Stromal cell of bone marrow (primary cell): ENCODE measurements at places on chromosomes 6 and 20.

- DNase-seq: no peak
Observed at GRCh38 chr20:25013478-25014380, 21.2 kb upstream of the APMAP start.

DNA sequence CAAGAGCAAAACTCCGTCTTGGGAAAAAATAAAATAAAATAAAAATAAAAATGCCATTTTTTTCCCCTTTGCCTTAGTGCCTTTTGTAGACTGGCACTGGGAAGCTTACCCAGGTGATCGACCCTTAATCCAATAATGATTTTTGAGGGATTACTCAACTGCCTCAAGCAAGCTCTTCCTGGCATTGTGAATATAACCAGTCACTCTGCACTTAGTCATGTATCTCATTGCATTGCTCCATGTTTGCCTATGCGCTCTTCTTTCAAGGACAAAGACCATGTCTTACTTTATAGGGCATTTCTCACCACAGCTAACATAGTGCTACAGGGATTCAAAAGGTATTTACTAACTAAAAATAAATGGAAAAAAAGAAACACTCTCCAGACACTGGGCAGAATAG lies 13.0 kb downstream of the GFOD1 start:
- no peak for DNase-seq

DNA sequence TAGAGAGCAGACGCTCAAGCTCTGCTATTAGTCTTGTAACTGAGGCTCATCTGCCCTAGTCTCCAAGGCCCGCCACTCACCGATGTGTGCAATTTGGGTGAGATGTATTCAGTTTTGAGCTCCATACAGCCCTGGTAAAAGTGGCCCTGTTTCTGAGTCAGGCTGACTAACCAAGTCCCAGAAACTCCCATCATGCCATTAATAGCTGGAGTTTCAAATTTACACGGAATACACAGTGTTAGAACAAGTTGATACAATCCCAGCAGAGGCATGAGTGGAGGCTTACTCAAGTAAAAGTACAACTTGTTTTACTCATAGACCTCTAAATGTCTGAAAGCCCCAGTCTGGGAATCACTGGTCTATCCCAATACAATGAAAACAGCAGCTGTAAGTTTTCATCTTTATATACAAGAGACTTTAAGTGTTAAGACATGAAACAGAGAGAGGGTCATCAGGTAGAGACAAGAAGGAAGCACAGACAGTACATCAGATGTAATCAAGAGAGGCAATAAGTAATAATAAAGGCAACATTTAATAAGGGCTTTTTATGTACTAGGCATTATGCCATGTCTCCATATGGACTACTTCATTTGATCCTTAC lies 42.4 kb downstream of the RTN4IP1 start:
- peak; percentile 60 for DNase-seq

DNA sequence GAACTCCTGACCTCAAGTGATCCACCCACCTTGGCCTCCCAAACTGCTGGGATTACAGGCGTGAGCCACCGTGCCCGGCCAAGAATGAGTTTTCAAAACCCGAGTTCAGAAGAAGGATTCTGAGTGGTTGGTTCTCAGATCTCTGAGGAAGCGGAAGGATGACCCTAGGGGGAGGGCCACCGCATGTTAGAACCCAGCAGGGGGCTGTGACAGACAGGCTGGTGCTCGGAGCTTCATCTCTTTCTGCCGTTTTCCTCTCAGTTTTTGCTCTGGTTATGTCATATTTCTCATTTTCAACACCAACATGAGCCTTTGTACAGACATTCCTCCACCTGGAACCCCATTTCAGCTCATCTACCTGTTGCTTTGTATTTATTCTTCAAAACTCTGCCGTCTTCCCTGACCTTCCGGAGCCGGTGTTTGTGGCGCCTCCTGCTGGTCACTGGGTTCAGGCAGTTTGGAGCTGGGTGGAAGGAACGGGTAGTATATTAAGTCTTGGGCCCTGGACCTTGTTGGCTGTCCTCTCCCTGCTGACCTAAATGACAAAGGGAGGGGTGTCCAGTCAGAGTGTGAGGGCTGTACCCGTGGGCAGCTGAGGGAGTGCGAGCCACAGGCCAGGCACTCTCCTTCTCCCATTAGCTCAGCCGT lies at the start of gene DEFB123:
Gene DEFB123, plus strand, starts transcription at position 621 of the 648 bp plus-strand sequence. CDS start 67 bp downstream, outside the sequence.
- DNase-seq: no peak

DNA sequence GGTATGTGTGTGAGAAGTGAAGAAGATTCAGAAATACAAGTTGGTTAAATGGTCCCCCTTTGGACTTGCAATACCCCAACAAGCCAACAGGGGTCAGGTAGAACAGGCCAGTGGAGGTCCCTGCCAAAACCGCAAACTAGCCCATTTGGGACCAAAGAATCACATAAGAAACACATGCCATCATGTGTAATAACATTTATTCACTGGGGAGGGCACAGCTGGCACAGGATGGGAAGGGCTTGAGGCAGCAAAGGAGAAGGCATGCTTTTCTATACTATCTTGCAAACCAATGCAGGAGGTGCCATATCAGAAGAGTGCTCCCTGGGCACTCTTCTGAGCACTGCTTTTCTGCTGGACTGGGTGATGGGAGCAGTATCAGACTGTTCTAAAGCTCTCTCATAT lies 116.1 kb upstream of the TRAF3IP2 start:
- DNase-seq: peak; percentile 51

GRCh38 chr6:137549106-137549505 lies 54.9 kb upstream of the OLIG3 start:
- no peak for DNase-seq

GRCh38 chr6:143163621-143164020 lies 102.9 kb downstream of the AIG1 start:
- DNase-seq: no peak

- DNase-seq: no peak
Observed at GRCh38 chr6:37435816-37436215, 2.8 kb downstream of the CMTR1 start.

DNA sequence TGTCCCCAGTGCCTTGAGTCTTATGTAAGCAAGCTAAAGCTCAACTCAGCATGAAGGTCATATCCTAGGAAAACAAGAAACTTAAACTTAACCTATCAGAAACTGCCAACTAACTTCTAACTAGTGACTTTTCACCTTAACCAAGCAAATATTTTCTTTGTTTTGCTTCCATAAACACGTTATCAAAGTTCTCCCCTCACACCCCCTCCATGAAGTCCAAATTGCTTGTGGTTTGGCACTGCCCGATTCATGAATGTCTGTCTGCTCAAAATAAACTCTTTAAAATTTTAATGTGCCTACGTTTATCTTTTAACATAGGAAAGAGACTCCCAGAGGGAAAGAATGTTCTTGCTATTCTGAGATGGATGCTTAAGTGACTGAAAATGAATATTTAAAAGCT lies 34.9 kb downstream of the GSTA2 start:
- DNase-seq: no peak

DNA sequence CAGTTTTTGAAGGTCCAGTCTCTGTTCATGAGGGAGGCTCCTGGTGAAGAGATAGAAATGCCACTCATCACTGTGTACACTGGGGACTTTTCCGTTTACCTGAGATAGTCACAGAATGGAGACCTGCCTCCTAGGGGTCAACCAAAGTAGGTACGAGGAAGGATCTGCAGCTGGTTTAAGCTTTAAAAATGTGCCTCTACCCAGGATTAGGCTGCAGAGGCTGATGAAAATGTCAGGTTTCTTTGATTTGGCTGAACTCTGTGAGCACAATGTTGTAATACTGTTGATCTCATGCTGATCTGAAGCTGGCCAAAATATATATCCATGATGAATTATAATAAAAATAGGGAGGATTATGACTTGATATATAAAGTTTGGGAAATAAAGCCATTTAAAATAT lies 182.7 kb downstream of the ADAT2 start:
- DNase-seq: no peak

DNA sequence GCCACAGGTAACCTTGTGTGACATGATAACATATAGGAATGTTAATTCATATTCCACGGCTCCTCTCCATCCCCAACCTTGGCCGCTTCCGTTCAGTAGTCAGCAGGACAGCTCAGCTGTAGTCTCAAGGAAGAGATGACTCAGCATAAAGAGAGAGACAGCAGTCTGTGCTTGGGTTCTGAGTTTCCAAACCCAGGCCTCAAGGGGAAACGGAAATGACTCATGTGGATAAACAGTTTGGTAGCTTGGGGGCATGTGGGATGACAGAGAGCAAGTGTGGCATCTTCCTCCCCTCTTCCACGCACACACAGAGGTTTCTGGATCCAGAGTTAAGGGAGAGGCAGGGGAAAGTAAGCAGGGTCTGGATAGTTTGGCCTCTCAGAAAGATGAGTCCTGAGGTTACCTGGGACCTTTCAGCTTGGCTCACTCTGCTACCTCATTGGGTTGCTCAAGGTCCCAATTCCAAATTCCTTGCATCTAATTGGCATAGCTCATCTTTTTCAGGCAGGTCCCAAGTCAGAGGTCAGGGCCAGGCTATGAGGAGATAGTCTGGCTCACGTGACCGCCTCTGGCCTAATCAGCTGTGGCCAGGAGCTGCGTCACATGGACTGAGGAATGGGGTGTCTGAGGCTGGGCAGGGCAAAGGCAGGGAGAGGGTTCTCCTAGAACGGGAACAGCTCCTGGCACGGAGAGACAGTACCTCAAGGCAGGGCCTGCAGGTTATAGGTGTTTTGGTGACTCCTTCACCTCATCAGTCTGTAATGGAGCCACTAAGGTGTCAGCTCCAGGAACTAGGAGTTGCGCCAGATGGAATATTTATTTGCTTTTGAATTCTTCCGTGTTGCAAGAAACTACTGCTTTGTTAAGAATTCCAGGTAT lies 36.5 kb upstream of the MLN start:
- DNase-seq: peak; percentile 97

- no peak for DNase-seq
Observed at GRCh38 chr6:15349379-15349778, 103.5 kb downstream of the JARID2 start.

- DNase-seq: no peak
Observed at GRCh38 chr20:59776626-59777330, 156.7 kb downstream of the SYCP2 start.

DNA sequence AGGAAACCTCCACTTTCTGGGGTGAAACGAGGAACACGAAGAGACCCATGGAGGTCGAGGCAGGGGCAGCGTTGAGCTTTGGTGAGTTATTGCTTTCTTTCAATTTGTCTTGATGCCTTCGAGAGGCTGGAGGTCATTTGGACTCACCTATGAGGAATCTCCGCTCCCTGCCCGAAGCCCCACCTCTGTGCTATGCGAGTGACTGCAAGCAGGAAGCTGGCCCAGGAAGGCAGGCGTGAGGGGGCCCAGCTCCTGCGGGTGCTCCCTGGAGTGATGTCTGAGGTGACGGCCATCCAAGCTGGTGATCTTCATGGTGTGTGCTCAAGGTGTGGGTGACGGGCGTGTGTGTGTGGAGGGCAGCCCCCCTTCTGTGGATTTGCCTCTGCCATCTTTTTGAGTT lies 13.0 kb downstream of the PSMG4 start:
- DNase-seq: no peak

GRCh38 chr6:111428811-111429210 lies 54.2 kb downstream of the REV3L start:
- no peak for DNase-seq

- DNase-seq: no peak
Observed at GRCh38 chr6:127058027-127058426, 60.4 kb upstream of the RSPO3 start.

DNA sequence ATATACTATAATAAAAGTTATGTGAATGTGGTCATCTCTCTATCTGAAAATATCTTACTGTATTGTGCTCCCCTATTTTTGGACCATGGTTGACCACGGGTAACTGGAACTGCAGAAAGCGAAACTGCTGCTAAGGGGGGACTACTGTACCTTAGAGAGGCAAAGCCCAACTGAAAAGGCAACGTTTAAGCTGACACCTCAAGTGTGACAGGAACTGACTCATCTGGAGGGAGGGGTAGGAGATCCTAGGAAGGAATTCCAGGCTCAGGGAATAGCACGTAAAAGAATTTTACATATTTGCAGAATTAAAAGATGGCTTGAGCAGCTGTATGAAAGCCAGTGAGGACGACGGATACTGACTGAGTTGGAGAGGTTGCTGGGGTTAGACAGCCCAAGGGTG lies 34.8 kb downstream of the ELOVL2 start:
- DNase-seq: no peak

DNA sequence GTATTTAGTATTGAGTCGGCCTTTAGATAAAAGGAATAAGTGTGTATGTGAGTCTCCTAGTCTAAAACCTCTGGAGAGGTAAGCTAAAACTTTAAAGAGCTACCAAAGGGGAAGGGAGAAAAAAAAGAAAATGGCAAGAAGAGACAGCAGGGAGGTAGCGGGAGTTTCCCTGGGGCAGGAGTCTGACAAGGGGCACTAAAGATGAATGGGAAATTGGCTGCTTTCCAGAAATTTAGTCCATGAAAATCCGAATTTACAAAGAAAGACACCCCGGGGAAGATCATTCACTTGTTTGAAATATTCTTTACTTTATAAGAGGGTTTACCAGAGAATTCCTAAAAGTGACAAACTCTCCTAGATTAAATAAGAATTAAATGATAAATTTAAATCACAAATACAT lies 19.3 kb downstream of the RMND1 start:
- DNase-seq: no peak

DNA sequence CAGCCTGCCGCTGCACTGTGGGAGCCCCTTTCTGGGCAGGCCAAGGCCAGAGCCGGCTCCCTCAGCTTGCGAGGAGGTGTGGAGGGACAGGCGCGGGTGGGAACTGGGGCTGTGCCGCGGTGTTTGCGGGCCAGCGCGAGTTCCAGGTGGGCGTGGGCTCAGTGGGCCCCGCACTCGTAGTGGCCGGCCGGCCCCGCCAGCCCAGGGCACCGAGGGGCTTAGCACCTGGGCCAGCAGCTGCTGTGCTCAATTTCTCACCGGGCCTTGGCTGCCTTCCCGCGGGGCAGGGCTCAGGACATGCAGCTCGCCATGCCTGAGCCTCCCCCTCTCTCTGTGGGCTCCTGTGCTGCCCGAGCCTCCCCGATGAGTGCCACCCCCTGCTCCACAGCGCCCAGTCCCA lies 388.1 kb downstream of the PHF3 start:
- DNase-seq: no peak

GRCh38 chr6:136767570-136768309 lies 24.5 kb downstream of the MAP3K5 start:
- no peak for DNase-seq

DNA sequence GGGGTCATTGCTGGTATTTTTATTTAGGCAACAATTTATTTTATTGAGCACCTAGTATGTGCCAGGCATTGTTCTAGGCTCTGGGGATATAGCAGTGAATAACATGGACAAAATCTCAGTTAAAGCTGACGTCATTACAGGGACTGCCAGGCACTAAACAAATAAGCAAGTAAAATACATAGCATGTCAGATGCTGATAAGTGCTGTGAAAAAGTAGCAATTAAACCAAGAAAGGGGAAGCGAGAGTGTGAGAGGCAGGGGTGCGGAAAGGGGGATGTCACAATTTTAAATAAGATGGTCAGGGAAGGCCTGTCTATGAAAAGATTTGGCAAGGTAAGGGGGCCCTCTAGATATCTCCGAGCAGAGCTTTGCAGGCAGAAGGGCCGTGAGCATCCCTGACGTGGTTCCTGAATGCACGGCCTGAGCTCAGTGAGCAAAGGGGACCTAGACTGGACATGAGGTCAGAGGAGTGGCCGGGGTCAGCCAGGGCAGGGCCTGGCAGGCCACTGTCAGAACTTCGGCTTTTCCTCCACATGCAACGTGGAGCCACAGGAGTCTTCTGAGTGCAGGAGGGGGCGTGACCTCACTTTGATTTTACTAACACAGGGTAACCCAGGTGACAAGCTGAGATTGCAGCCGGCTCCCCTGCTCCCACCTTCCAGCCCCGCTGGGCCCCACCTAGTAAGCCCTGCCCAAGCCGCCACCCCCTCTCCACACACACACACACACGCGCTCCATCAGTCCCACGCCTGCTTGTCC lies 24.2 kb upstream of the SIRPA start:
- no peak for DNase-seq

GRCh38 chr20:45181639-45182038 lies 6.9 kb downstream of the PI3 start:
- DNase-seq: no peak

GRCh38 chr6:111730864-111731263 lies 125.2 kb upstream of the TRAF3IP2 start:
- DNase-seq: no peak
